ENCODE measurements at places on chromosomes 3 and 15.

DNA sequence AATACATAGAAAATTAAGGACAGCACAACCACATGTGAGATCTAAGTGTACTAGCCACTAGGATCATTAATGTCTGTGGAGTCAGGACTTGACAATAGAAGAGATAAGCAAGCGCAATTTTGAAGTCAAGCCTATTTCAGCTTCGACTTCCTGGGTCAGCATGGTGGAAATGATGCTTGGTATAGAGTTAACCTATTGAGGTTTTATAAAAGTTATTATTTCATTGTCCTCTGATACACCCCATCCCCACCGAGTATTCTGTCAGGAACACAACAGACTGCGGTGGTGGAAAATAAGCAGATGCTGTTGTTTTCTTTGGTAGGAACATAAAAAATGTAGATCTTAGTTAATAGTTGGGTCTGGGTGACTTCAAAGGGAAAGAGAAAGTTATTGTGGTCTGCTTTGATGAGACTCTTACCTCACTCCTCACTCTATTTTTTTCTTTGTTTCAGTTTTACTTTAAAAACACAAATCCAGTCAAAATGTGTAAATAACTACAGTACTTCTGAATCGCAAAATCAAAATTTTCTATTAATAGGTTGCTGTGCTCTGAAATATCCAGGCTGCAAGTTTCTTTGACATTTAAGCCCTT is 82.1 kb downstream of the IL5RA start:
- DNase-seq: no peak

DNA sequence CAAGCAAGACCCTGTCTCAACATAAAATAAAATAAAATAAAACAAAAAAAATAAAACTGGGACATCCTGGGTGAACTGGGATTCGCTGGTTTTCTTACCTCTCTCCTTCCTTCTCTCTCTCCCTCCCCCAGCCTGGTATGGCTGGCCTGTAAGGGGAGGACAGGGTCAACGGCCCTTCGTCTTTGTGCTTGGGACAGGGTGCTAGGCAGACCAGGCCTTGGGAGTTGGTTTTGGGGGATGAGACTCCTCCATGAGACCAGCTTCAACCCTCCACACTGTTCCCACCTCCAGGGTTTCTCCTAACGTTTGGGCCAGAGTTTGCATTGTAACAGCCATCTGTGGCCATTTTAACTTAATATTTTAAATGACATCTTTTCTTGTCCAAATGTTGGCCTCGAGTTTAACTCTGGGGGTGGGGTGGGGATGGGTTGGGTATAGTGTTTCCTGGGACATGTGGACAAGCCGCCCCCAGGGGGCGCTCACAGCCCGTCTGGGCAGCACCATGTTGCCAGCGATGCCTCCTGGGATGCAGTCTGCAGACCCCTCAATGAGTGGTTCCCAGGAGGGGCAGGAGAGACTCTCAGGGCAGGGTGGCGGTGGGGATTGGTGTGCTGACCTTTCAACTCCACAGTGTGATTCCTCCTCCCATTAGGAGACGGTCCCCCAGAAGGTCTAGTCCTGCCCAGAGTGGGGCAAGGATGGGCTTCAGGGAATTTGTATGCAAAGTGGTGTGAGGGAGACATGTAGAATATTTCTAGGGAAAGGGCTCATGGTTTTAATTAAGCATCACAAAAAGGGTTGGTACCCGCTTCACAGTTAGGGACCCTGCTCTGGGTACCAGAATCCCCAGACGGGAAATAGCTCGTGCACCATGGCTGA is 37.7 kb upstream of the LCTL start:
- DNase-seq: no peak

GRCh38 chr15:70269991-70270751 is 172.5 kb upstream of the TLE3 start:
- no peak for DNase-seq

DNA sequence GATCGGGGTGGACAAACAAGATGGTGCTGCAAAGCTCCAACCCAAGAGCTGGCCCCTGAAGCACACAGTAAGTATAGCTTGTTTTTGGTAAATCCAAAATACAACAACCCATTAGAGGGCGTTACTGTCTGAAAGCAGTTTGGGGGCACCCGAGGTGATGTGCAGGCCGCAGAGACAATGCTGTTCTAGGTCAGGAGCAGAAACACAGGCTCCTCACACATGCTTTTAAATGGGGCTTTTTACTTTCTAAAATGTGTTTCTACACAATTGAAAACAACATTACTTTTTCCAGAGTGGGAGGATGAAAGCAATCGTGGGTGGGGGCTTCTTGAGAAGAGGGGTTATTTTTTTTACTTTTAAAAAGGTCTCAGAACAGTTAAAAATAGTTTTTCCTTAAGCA is 1029.3 kb upstream of the CFAP20DC start:
- DNase-seq: no peak

DNA sequence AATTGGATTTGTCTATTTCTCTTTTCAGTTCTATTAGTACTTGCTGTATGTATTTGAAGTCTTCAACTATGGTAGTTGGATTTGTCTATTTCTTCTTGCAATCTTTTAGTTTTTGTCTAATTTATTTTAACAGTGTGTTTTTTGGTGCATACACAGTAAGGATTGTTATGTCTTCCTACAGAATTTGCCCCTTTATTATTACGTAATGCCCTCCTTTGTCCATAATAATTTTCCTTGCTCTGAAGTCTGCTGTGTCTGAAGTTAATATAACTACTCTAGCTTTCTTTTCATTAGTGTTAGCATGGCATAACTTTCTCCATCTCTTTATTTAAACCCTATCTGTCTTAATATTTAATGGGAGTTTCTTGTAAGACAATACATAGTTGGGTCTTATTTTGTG is 105.1 kb upstream of the STT3B start:
- no peak for DNase-seq

- DNase-seq: no peak
These were observed 656.6 kb upstream of the NAALADL2 start for GRCh38 chr3:174202561-174202960.

- no peak for DNase-seq
These were observed 445.8 kb upstream of the NAALADL2 start for GRCh38 chr3:174413062-174413912.

GRCh38 chr15:51163843-51164242 is 69.1 kb upstream of the TNFAIP8L3 start:
- no peak for DNase-seq

DNA sequence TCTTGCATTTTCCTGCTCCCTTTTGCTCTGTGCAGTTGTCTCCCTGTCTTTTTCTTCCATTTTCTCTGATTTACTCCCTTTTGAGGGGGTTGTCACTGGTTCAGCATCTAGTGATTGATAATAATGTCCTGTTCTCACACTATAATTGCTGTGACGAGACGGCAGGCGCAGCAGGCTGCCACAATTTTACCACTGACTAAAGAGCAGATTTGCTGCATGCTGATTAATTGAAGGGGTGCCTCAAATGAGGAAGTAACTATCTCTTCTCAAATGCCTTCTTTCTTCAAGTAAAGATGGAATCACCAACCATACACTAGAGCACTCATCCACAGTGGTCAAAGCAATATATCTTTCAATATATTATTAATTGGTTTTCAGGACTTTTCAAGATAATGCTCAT is 219.3 kb downstream of the CBLB start:
- DNase-seq: no peak

DNA sequence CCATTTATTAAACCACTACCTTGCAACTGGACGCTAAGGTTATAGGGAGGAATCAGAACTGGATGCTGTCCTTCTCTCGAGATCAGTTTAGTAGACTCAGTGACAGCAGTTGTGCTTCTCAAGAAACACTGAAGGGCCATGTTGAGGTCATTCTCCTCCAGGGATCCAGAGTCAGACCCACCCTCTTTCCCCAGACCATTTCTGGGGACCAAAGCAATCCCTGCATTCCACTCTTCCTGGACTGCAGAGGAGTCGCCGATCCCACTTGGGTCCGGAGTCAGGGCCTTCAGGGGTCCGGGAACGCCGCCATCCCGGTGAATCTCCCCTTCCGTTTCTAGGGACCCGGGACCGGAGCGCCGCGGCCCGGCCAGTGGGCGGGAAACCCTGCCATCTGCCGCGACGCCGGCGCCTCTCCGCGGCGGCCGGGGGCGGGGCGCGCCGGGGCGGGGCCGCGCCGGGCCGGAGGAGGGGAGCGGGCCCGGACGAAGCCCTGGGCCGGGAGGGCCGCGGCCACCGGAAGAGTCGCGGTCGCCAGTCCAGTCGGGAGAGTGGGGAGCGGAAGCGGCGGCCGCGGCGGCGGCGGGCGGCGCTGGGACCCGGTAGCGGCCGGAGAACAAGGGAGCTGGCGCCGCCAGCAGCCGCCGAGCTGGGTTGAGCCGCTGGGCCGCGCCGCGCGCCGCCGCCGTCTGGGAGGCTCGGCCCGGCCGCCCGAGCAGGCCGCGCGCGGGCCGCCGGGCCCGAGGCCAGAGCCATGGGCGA is at the start of gene DVL3:
Gene DVL3 (plus strand): TSS at position 493 of the 759 bp plus-strand sequence. CDS start 259 bp downstream, at position 752.
- peak; percentile 20 for DNase-seq

- no peak for DNase-seq
These were observed 1.7 kb upstream of the GOLIM4 start for GRCh38 chr3:168097381-168097780.

GRCh38 chr3:70245746-70246525 is 66.5 kb downstream of the MDFIC2 start:
- no peak for DNase-seq

DNA sequence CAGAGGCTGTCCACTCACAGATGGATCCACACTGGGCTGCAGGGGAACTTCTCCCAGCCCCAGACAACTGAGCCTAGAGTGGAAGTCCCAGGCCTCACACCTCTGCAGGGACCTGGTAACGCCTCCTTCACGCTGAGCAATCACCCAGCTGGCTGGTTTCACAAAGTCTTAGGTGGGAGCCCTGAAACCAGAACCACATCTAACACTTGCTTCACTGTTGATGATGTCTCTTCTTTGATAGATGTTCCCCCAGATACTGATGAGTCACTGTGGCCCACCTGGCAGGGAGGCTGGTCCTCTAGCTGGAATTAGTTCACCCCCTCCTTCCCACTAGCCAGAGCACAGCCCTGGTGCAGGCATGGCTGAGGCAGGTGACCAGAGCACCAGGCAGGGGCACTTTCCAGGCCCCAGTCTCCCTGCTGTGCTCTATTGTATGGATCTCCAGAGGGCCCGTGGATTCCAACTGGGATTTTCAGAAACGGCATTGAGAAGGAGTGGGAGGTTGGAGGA is 33.5 kb downstream of the MYL3 start:
- DNase-seq: peak; percentile 14

GRCh38 chr3:59879031-59879581 is 829.3 kb upstream of the CFAP20DC start:
- no peak for DNase-seq

- no peak for DNase-seq
These were observed 782.2 kb downstream of the VGLL3 start for GRCh38 chr3:86208772-86209171.

- DNase-seq: no peak
These were observed 49.0 kb upstream of the EPHB3 start for GRCh38 chr3:184512621-184513020.

GRCh38 chr3:48023377-48023776 is 7.2 kb upstream of the MAP4 start:
- no peak for DNase-seq

- peak; percentile 53 for DNase-seq
These were observed 46.6 kb upstream of the RASGRP1 start for GRCh38 chr15:38611228-38611627.

- no peak for DNase-seq
These were observed 322.9 kb downstream of the SLC9A9 start for GRCh38 chr3:143525408-143525807.

- no peak for DNase-seq
These were observed 119.1 kb downstream of the GMPS start for GRCh38 chr3:155989536-155989935.

DNA sequence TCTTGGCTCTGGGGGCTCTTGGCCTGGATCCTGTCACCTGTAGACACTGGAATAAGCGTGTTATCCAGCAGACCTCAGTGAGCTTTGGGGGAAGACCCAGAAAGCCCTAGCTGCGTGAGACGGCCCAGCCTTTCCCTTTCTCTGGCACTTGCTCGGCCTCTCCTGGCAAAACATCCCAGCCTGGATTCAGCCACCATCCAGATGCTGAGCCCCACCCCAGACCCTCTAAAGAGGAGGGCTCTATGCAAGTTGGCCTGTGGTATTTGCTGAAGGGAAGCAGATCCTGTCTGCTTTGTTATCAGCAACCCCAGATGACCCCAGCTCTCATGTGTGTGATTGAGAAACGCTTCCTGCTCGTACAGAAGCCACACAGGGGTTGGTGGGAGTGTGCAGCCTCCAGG is 267.2 kb downstream of the FAM43A start:
- DNase-seq: no peak

DNA sequence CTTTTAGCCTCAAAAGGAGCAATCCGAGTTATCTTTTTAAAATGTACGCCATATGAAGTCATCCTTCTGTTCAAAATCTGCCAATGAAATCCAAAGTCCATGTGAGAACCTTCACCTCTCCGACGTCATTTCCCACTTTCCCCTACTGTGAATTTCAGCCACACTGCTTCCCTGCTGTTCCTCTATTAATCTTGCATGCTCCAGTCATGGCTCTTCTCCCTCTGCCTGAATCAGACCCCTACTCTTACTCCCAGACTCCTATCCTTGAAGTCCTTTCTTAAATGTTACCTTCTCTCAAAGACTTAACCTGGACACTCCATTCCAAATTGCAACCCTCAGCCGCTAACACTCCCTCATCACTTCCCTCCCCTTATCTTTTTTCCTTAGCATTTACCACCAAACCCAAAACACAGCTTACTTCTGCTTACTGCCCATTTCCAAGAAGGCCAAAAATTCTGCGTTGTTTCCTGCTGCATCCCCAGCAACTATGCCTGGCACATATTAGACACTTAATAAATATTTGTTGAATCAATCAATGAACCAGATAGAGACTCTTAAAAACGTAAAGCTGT is 1.2 kb downstream of the NKIRAS1 start:
- no peak for DNase-seq

Measured in stimulated activated naive CD4-positive, alpha-beta T cell treated with Interleukin-2 at 50 U/mL for 16 hours (primary cell).